Activated T-helper 17 cell treated with anti-CD3 and anti-CD28 coated beads, Interleukin-2, amount 50 U/mL, for 72 hours (primary cell): ENCODE measurements at places on chromosomes 13 and 19. TPM values are rescaled to one million over a fixed set of nuclear protein-coding genes. Genes with fewer than 3 reads are reported as not detected.
A peak's percentile ranks its signal among the peaks of the same experiment; 100 is the strongest.

The ZNF491 gene
- total RNA-seq, result 0.52 TPM

GRCh38 chr13:72570019-72570418, 157.4 kb downstream of the MZT1 start:
- H3K27ac ChIP-seq, result no peak overlapping the region
- ATAC-seq, result no peak
- H3K4me1 ChIP-seq, result no peaks in the 10 kb centered on the region
- no peaks in the 10 kb centered on the region for H3K36me3 ChIP-seq

DNA sequence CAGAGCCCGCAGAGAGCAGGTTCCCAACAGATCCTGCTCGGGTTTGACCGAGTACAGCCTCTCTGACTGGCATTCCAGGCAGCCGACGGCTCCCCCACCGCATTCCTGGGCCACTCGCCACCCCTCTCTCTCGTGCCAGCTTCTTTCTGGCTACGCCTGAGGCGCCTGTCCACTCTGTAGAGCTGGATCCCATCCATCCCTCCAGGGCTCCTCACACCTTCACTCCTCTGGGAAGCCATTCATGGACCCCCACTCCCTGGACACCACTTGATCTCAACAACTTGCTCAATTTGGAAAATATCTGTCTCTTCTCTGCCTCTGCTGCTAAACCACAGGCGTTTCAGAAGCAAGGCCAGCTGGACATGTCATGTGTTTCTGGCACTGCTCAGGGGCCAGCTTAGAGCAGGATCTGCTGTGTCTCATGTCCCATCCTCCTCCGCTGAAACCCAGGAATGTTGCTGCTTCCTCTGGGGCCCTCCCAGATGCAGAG, 30.6 kb upstream of the ATP1A3 start:
- H3K27me3 ChIP-seq, result peaks cover 22% of the 10 kb centered on the region
- no peaks in the 10 kb centered on the region for H3K36me3 ChIP-seq
- H3K4me1 ChIP-seq, result no peaks in the 10 kb centered on the region
- ATAC-seq, result no peak
- no peak overlapping the region for H3K27ac ChIP-seq

The C19orf18 gene
- total RNA-seq, result 0.29 TPM

GRCh38 chr19:47102346-47103060, 11.1 kb downstream of the ZC3H4 start:
- H3K4me1 ChIP-seq, result peaks cover 24% of the 10 kb centered on the region
- H3K4me3 ChIP-seq, result no peak overlapping the region
- no peak overlapping the region for H3K27ac ChIP-seq
- H3K36me3 ChIP-seq, result peaks cover 50% of the 10 kb centered on the region
- H3K27me3 ChIP-seq, result no peaks in the 10 kb centered on the region

DNA sequence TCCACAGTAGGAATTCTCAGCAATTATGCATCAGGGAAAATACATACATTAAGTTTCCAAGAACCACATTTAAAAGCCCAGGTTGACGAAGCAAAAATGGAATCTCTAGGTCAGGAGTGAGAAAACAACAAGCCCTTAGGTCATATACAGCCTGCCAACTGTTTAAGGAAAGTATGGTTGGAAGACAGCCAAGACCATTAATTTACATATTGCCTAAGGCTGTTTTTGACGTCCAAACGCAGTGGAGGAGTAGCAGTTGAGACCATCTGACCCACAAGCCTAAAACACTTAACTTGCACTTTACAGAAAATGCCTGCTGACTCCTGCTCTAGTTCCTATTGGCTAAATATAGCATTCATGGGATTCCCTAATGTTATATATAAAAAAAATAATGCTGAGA, 299.0 kb downstream of the ITGBL1 start:
- no peak for ATAC-seq
- peaks cover 5% of the 10 kb centered on the region for H3K27me3 ChIP-seq
- no peaks in the 10 kb centered on the region for H3K4me1 ChIP-seq
- H3K4me3 ChIP-seq, result no peak overlapping the region

The UPK1A gene
- total RNA-seq, result 0.73 TPM

DNA sequence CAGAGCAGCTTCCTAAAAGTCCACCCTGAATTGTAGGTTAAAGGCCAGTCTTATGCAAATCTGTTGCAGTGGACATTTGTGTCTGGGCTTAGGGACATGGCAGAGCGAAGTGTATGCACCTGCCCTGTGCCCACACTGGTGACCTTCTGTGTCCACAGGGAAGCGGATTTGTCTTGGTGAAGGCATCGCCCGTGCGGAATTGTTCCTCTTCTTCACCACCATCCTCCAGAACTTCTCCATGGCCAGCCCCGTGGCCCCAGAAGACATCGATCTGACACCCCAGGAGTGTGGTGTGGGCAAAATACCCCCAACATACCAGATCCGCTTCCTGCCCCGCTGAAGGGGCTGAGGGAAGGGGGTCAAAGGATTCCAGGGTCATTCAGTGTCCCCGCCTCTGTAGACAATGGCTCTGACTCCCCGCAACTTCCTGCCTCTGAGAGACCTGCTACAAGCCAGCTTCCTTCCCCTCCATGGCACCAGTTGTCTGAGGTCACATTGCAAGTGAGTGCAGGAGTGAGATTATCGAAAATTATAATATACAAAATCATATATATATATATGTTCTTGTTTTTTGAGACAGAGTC, 25.5 kb downstream of the CYP2B6 start:
- H3K4me1 ChIP-seq, result no peaks in the 10 kb centered on the region
- no peak overlapping the region for H3K27ac ChIP-seq
- no peak for ATAC-seq
- H3K27me3 ChIP-seq, result peaks cover 32% of the 10 kb centered on the region
- H3K4me3 ChIP-seq, result no peak overlapping the region

DNA sequence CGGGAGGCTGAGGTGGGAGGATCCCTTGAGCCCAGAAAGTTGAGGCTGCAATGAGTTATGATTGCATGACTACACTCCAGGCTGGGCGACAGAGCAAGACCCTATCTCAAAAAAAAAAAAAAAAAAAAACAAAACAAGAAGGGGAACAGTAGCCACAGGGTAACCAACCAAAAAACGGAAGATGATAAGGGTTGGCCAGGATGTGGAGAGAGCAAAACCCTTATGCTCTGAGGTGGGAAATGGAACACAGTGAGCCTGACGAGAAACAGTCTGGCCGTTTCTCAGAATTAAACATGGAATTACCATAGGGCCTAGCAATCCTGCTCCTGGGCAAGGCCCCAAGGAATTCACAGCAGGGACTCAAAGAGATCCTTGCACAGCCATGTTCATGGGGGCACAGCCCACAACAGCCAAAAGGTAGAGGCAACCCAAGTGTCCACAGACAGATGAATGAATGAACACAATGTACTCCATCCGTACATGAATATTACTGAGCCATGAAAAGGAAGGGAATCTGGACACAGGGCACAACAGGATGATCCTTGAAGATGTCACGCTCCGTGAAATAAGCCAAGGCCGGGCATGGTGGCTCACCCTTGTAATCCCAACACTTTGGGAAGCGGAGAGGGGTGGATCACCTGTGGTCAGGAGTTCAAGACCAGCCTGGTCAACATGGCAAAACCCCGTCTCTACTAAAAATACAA, 11.3 kb downstream of the NMRK2 start:
- no peak for ATAC-seq
- H3K4me1 ChIP-seq, result no peaks in the 10 kb centered on the region
- H3K36me3 ChIP-seq, result no peaks in the 10 kb centered on the region
- H3K27me3 ChIP-seq, result no peaks in the 10 kb centered on the region
- no peak overlapping the region for H3K27ac ChIP-seq

- H3K36me3 ChIP-seq, result no peaks in the 10 kb centered on the region
- H3K27ac ChIP-seq, result no peak overlapping the region
- H3K4me3 ChIP-seq, result no peak overlapping the region
- no peaks in the 10 kb centered on the region for H3K4me1 ChIP-seq
- no peak for ATAC-seq
These were observed 1560.2 kb downstream of the UQCRFS1 start for GRCh38 chr19:27652796-27653195.

- H3K36me3 ChIP-seq, result no peaks in the 10 kb centered on the region
- H3K27me3 ChIP-seq, result peaks cover 25% of the 10 kb centered on the region
- H3K27ac ChIP-seq, result no peak overlapping the region
- H3K4me1 ChIP-seq, result no peaks in the 10 kb centered on the region
These were observed 18.5 kb downstream of the PTPRS start for GRCh38 chr19:5321851-5322681.

DNA sequence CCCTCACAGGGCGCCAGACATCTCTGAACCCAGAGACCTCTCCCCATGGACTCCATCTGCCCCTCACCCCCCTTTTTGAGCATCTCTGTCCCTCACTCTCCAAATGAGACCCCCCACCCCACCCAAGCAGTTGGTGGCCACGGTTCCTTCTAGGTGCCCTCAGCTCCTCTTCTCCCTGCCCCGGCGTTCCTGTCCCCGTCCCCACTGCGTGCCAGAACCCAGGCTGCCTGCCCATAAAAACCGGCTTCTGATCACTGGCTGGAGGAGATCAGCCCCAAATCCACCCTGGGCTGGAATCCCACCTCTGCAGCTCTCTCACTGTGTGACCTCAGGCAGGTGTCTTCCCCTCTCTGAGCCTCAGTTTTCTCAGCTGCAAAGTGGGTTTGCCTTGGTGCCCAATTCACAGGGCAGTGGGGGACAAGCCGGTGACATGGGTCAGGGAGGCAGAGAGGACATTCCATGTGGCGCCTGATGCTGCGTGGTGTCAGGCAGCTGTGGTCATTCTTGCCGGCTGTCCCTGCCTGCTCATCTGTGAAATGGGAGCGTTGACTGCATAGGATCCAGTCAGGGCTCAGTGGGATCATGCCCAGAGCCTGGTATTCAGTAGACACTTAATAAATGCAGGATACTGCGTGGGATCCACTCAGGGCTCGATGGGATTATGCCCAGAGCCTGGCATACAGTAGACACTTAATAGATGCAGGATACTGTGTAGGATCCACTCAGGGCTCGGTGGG, 25.5 kb downstream of the SMIM24 start:
- H3K4me1 ChIP-seq, result peaks cover 5% of the 10 kb centered on the region
- peaks cover 29% of the 10 kb centered on the region for H3K36me3 ChIP-seq
- H3K27ac ChIP-seq, result no peak overlapping the region
- H3K27me3 ChIP-seq, result no peaks in the 10 kb centered on the region

The CBLC gene
- not detected for total RNA-seq

DNA sequence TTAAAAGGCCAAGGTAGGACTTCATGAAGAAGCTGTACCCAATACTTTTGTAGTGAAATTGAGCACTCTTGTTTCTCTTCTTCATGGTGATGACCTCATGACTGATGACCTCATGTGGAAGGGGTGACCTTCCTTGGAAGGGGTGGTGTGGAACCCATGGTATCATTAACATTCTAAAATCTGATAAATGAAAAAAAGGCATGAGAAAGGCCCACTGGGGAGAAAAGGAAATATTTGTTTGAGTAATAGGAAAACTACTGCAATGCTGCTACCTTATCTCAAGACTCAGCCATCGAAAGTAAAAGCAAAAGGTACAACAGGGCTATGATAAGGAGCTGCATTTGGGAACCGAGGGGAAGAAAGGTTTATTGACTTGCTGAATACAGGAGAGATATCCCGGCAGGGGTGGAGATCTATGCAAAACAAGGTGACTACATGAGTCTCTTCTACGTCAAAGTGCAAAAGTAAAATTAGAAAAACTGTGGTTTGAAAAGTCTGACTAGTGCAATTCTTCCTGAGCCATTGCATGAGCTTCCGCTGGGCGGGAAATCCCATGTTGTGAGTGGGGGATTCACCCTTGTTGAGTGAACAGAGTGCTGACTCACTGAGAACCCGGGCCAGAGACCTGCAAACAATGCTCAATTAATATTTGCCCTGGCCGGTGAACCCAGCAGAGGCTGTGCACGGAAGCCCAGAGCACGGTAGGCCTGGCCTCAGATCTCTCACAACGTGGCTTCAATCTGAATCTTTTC, 138.9 kb upstream of the RFC3 start:
- peak overlapping the region; percentile 84 for H3K4me3 ChIP-seq
- H3K36me3 ChIP-seq, result peaks cover 23% of the 10 kb centered on the region
- ATAC-seq, result peak; percentile 93
- H3K4me1 ChIP-seq, result peaks cover 20% of the 10 kb centered on the region
- H3K27ac ChIP-seq, result peak overlapping the region; percentile 91

GRCh38 chr13:107937848-107938247, 277.5 kb downstream of the LIG4 start:
- H3K27ac ChIP-seq, result no peak overlapping the region
- no peak overlapping the region for H3K4me3 ChIP-seq

GRCh38 chr13:110913322-110914080, 1.4 kb downstream of the ANKRD10 start:
- H3K4me1 ChIP-seq, result peaks cover 35% of the 10 kb centered on the region
- peak overlapping the region; percentile 95 for H3K4me3 ChIP-seq
- peak overlapping the region; percentile 92 for H3K27ac ChIP-seq
- peaks cover 54% of the 10 kb centered on the region for H3K36me3 ChIP-seq

DNA sequence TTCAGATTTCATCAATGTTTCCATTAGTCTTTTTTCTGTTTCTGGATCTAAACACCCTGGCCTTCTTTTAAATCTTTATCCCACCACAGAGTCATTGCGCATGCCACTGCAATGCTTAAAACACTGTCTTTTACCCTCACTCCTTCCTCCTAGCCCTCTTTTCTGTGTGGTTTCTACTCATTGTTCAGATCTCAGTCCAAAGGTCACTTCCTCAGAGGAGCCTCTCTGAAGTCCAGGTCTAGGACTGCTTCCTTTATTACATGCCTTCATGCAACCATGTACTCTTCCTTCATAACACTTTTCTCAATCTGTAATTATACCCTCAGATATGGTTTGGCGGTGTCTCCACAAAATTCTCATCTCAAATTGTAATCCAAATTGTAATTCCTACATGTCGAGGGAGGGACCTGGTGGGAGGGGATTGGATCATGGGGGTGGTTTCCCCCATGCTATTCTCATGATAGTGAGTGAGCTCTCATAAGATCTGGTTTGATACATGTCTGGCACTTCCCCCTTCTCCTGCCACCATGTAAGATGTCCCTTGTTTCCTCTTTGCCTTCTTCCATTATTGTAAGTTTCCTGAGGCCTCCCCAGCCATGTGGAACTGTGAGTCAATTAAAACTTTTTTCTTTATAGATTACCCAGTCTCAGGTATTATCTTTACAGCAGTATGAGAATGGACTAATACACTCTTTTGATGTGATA, 808.9 kb downstream of the DIAPH3 start:
- no peak overlapping the region for H3K27ac ChIP-seq
- no peaks in the 10 kb centered on the region for H3K4me1 ChIP-seq
- H3K27me3 ChIP-seq, result no peaks in the 10 kb centered on the region
- H3K36me3 ChIP-seq, result no peaks in the 10 kb centered on the region
- no peak overlapping the region for H3K4me3 ChIP-seq

The VSTM1 gene
- not detected for total RNA-seq

DNA sequence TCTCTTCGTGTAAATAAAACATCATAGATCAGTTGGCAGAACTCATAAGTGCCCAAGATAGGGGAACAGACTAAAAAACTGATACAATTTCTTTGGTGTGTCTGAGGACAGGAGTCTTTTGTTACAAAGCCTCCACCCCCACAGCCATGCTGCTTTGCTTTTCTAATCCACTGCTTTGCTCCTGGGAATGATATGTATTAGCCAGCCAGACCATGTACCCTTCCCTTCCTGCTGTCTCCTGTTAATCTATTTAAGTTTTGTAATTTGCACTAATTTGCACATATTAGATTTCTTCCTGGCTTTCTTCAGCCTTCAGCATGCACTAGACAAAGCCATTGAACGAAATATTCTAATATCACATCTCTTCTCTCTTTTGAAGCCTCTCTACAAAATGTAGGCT, 130.5 kb downstream of the MAB21L1 start:
- no peak overlapping the region for H3K27ac ChIP-seq
- no peak overlapping the region for H3K4me3 ChIP-seq
- H3K4me1 ChIP-seq, result no peaks in the 10 kb centered on the region
- no peak for ATAC-seq
- H3K27me3 ChIP-seq, result no peaks in the 10 kb centered on the region

GRCh38 chr19:5916181-5916708, 2.2 kb downstream of the CAPS start:
- no peak overlapping the region for H3K27ac ChIP-seq
- no peaks in the 10 kb centered on the region for H3K27me3 ChIP-seq
- H3K4me1 ChIP-seq, result no peaks in the 10 kb centered on the region
- H3K36me3 ChIP-seq, result peaks cover 48% of the 10 kb centered on the region
- H3K4me3 ChIP-seq, result no peak overlapping the region
- no peak for ATAC-seq
